ENCODE measurements at places on chromosomes 7 and 10. TPM values are rescaled to one million over a fixed set of nuclear protein-coding genes. Genes with fewer than 3 reads are reported as not detected.

GRCh38 chr7:46352004-46352954 lies 431.2 kb upstream of the IGFBP3 start:
- DNase-seq = peak; percentile 41

DNA sequence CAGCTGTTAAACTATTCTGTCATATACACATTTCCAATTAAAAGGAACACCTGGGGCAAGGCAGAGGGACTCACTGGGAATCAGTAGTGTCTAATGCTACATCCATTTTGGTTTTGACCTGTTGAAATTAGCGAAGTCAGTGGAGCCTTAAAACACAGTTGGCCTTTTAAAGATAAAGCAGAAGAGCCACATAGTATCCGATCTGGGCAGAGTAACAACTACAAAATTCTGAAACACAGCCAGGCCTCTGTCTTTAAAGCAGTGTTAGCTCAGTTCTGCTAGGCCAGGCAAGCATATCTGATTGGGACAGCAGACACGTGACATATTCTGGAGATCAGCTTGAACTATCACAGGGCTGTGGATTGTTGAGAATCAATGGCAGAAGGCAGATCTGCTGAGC lies 117.5 kb upstream of the WNT16 start:
- DNase-seq = no peak

Gene SYT15
- 0.74 TPM for total RNA-seq

Gene ZNF853
- total RNA-seq = not detected
